PC-3 (cell line): ENCODE measurements at places on chromosomes 16 and 17.

GRCh38 chr17:82940226-82941020, 100.6 kb upstream of the ZNF750 start:
- no peak for DNase-seq

GRCh38 chr16:19505600-19506303, 16.1 kb downstream of the GDE1 start:
- DNase-seq: peak; percentile 82

GRCh38 chr16:71367241-71367976, 8.9 kb downstream of the CALB2 start:
- peak; percentile 52 for DNase-seq

- no peak for DNase-seq
Observed at GRCh38 chr16:88022076-88023042, 71.1 kb downstream of the BANP start.

- DNase-seq: no peak
Observed at GRCh38 chr17:37610971-37611370, 1.8 kb upstream of the SYNRG start.

GRCh38 chr16:23155445-23156049, 6.3 kb upstream of the USP31 start:
- DNase-seq: peak; percentile 37
